NCI-H1417 treated with DMSO at 0.1 percent for 48 hours (cell line): ENCODE measurements at places on chromosomes 2 and 18.

- DNase-seq, result no peak
Measured at GRCh38 chr2:55419233-55419678, 400 bp downstream of the CCDC88A start.

GRCh38 chr2:135582383-135582782 is 51.1 kb downstream of the R3HDM1 start:
- no peak for DNase-seq

DNA sequence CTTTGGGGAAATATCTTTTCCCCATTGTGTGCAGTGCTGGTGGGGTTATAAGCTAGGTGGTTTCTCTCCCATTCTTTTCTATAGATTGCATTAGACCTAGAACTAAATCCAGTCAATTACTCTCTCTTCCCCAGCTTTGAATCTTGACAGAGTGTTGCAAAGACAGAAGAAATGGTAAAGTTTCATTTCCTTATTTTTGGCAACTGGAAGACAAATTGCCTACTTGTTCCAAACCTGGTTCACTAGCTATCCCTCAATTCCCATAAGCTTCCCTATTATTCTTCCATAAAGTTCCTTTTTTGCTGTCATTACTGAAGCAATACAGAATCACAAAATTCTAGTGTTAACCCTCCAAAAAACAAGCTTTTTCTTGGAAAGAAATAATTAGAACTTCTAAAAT is 94.0 kb upstream of the ITGA4 start:
- DNase-seq, result no peak

DNA sequence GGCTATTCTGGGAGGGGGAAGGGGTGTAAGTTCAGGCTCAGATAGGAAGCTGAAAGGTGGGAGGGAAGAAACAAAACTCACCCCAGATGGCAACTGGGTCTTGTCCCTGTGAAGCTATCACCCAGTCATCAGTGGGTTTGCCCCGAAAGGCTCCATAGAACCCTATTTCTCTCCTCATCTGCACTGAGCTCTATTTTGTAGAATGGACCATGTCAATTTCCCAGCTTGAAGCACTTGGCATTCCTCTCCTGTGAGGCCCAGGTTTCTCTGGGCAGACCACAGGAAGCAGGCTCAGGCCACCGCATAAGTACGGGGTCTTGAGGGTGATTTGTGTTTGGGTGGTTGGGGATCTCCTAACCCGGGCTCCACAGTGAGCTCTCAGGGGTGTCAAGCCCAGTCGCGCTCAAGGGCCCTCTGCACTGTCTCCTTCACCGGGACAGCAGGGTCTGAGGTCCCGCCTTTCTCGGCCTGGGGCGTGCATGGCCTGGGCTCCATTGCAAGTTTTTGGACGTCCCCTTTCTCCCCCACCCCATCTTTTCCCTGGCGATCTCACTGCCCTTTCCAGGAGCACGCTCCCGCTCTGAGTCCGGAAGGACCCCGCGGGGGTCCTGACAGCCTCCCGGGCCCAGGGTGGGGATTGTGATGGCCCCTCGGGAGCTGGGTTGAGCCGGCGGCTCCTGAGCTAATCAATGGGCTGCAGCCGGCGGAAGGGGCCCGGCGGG is 27.3 kb upstream of the NOTO start:
- no peak for DNase-seq

GRCh38 chr2:641872-642815 is 35.1 kb downstream of the TMEM18 start:
- no peak for DNase-seq

DNA sequence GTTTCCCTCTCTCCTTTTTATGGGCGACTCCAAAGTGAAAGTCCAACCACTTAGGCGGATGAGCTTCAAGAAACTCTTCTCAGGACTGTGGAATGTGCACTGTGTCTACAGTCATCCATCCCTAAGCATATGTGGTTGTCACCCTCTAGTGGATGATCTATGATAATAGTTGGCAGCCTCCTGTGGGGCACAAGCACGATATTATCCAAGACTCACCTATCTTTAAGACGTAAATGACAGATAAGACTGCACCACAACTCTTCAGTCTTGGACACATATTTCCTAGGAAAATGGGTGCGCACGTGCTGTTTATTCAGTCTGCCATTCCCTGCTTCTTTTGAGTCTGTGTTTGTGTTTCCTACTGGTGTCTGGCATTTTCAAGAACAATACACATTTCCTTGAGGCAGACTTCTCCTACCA is 145.5 kb upstream of the CTAGE1 start:
- DNase-seq, result no peak

DNA sequence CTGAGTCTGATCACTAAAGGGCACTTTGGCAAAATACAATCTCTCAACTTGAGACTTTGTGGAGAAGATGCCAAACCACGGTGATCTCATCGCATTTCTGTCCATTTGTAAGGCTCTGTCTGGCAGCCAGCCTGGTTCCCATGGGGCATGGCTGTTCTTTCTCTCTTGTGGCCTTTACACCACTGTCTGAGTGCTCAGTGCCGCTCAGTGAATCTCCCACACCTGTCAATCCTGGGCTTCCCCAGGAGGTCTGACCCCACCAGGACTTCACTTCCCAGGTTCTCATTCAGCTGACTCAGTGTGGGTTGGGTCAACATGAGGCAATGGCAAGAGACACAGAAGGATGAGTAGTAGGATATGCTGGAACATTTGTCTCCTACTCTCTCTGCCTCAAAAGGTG is 96.8 kb upstream of the TRIB2 start:
- no peak for DNase-seq

GRCh38 chr18:62125702-62126101 is 61.2 kb downstream of the PIGN start:
- no peak for DNase-seq

GRCh38 chr2:50449306-50449705 is 582.6 kb downstream of the NRXN1 start:
- no peak for DNase-seq

DNA sequence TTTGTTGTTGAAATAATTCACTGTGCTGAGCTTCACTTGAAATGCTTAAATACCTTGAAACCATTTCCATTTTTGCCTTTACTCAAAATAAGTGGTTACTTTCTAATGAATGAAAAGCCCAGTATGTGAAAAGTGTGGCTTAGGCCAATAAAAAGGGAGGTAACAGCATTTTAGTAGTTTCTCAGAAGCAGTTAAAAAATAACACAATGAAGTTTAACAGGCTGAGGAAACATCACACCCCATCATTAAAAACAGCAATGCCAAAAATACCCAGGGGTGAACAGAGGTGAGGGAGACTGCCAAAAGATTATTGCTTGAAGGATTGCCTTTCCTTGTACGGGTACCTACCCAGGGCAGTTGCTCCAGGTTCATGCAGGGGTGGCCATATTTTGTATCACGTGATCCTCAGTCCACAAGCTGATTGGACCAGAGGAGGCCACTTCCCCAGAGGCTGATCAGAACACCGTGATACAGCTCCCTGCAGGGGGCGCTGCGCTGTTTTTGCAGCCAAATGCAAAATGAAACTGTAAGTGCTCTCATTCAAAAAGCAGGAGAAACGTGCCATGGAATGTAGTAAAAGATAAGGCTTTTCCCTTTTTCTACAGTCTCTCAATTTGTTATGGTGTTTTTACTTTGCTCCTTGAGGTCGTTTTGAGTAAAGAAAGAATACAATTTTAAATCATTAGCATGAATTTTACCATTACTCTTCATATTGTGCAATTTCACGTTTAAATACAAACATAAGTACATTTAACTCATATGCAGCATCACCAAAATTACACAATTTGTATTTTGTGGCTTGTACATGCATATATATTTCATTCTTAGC is 70.2 kb upstream of the SH3BP4 start:
- DNase-seq, result no peak

DNA sequence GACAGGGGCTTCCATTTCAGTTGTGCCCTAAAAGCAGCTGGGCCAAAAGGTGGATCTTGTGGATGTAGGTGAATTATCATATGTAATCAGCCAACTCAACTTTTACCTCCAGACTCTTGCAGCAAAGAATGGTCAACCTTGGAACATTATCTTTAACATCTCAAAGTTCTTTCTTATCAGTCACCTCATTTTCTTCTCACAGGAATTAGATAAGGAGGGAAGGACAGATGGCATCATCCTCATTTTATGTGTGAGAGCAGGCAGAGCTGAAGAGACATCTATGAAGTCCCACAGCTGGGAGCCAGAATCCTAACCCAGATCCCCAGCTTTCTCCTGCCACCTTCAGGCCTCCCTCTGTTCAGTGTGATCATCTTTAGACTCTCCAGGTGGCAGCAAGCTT is 182.1 kb downstream of the MGAT5 start:
- DNase-seq, result no peak

DNA sequence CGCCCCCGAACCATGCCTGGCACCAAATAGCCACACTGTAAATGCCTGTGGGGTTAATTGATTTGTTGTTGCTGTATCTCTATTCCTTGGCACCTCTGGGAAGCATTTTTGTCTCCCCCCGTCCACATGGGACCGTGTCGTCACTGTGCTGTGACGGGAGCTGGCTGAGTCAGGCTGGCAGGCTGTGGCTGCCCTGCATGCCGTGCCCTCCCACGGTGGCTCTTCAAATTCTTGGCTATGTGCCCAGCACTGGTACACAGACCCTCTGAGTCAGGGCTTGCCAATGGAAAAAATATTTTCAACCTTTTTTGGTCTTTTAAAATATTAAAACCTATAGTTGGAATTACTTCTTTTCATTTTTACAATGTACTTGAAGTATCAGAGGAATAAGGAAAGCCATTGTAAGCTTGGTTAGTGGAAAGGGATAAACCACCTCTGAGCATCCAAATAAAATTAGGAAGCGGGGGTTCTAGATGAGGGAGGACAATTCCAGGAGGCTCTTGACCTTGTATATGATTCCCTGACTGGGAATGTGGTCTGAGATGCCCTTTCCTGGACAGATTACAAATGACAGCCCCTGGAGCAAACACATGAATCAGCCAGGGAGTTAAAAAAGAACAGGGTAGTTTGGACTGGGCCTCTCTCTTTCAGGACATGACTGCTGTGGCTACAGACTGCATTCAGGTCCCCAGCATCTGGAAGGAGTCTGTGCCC is 59.4 kb downstream of the DGKD start:
- DNase-seq, result no peak

- no peak for DNase-seq
Measured at GRCh38 chr2:69682525-69682924, 39.0 kb upstream of the AAK1 start.

GRCh38 chr2:222318712-222319585 is 20.2 kb upstream of the PAX3 start:
- DNase-seq, result no peak

GRCh38 chr2:193332941-193333340 is 1138.2 kb upstream of the TMEFF2 start:
- no peak for DNase-seq

GRCh38 chr2:42930025-42930581 is 137.7 kb upstream of the HAAO start:
- DNase-seq, result no peak

DNA sequence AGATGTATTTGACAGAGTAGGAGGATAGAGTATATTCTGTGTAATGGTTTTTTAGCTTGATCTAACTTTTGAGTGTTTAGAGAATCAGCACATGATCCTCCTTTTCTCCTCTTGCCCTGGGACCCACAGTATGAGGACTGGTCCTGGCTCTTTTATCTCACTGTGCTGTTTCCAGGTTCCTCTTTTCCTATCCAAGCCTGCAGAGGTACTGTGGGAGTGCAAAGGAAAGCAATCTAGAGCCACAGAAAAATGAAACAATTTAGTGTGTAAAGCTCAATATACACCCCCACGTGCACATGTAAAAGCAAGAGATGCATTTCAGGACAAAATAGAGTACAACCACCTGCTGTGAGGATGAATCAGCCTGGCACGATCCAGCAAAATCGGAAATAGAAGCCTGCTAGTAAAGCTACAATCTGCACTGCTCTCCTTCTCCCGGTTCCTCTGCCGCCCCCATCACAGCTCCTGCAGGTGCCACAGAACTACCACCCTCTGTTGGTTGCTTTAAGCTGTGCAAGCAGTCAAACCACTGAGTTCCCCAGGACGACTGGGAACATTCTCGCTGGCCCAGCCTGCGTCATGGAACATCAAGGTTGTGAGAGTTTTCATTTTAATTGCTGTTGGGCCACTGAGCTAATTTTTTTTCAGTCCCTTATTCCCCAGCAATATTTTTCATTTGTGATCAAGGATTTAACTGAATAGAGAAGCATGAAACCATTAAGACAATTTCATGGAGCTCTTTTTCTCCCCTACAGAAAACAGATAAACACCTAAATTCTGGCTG is 47.8 kb upstream of the MAPRE3 start:
- DNase-seq, result peak; percentile 13

DNA sequence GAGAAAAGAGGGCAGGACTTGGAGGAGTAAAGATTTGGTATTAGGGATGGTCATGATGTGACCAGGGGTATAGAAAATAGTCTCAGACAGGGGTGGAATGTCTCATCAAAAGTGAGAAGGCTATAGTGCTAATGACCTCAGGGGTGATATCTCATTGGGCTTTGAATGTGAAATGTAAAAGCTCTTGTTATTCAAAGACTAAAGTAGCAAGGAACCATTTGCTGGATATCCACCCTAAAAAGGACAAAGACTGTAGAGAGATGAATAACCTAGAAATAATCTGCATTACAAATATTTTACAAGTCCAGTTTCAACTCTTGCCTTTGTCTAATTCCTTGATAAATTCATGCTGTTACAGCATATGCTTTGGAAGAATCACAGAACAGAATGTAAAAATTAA is 224.4 kb downstream of the ICOS start:
- no peak for DNase-seq

- no peak for DNase-seq
Measured at GRCh38 chr2:131156452-131157149, 51.5 kb downstream of the PLEKHB2 start.
